Stimulated activated CD4-positive, alpha-beta T cell treated with anti-CD3 and anti-CD28 coated beads, Interleukin-12 subunit alpha, Interleukin-12 subunit beta, amount 100 ng/mL, for 4 hours (primary cell): ENCODE measurements at places on chromosomes 2 and 18.

DNA sequence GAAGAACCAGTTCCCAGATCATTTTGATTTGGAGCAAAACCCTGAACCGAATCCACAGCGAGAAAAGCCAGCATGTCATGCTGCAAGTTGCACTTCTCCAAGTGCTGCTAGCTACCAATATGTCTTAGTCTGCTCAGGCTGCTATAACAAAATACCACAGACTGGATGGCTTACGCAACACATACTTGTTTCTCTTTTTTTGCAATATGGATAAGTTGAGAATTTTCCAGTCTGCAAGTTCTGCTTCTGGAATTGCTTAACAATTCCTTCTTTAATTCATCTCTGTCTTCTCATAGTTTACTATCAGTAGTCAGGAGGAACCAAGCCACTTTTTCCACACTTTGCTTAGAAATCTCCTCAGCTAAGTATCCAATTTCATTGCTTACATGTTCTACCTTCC lies 105.9 kb upstream of the RBBP8 start:
- no peak for DNase-seq

DNA sequence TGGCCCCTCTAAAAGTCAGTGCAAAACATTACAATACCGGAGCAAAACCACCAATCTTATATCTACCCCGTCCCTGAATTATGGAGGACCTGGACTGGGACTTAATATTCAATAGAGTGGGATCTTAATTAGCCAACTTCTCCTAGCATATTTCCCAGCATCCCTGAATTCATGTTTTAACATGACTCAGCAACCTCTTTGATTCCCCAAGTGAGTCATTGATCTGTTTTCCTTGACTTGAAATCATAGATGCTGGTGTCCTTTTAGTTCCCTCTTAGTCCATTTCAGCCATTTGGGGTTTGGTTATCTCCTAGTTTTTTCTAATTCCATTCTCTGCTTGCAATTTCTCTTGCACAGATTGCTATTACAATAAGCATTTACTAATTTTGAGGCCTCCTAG lies 677.7 kb upstream of the CELF4 start:
- no peak for DNase-seq

- DNase-seq = no peak
These were observed 237.3 kb downstream of the C1D start for GRCh38 chr2:67825476-67825875.

- no peak for DNase-seq
These were observed 37.3 kb upstream of the TANK start for GRCh38 chr2:161122772-161123530.

GRCh38 chr2:207318181-207318628 lies 152.5 kb upstream of the KLF7 start:
- DNase-seq = no peak

GRCh38 chr2:174699993-174700766 lies 64.1 kb downstream of the CHRNA1 start:
- DNase-seq = no peak

DNA sequence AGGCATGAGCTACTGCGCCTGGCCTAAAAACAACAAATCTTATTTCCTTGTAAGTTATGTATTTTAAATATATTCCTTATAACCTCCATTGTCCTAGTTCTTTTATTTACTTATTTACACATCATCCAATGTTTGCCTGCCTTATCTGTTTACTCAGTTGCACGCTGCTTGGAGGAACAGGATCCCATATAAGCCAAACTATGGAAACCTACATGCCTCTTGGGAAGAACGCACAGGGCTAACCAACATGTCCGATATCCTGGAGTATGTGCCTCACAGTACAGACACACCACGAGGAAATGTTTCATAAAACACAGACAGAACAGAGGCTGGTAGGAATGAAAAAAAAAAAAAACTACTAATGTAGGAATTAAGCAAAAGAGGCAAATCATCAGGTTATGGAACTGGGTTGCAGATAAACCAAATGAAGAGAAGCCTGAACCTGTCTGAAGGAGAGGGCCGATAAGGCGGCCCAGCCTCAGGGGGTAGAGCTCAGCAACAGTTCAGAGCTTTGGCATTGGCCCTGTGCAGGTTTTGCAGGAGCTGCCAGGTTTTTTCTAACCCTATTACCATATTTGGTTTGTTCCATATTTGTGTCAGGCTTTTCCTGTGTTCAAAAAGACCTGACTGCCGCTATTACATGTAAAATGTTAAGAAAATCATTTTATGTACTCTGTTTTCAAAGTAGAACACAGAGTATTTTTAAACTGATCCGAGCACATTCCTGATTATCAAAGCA lies 19.9 kb upstream of the SP3 start:
- no peak for DNase-seq

DNA sequence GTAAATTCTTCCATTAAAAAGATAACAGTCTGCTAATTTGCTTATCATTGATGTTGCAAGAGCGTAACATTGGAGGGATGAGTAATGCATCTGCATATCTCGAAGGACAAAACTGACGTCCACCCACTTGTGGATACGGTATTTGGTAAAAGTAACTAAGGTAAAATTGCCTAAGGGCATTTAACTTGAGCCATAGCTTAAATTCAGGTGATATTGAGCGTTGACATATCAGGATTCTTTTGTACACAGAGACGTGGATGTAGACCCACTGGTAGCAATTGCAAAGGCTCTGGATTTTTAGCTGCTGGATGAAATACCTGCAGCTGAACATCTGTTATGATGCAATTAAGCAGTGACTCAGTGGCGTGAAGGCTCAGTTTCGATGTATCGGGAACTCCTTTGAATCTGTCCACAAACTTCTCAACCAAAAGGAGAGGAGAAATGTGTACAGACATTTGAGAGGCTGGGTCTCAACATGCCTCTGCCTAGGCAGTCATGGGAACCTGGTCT lies 119.3 kb downstream of the SPTBN1 start:
- no peak for DNase-seq

DNA sequence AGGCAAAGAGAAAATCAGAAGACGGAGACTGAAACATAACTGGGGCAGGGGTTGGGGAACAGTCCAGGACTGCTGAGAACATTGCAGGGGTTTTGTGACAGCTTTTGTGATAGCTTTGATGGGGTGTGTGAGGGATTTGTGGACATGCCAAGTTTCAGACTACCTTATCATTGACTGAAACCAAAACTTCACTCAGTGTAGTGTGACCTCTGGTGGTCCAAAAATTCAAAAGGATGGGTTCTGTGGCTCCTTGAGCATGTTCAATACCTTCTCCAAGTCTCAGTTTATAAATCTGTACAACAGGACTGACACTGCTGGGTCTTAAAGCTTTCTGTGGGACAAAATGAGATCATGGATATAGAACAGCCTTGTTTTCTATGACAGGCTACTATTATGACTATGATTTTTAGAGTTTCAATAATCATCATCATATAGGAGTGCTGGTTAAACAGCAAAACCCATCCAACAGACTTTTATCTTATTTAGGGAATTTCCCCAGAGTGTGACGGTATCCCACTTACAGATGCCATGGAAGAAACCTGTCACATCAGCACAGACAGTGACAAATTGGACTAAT lies 259.2 kb upstream of the SLC14A2 start:
- no peak for DNase-seq

- DNase-seq = no peak
These were observed 1608.3 kb upstream of the ZEB2 start for GRCh38 chr2:146128216-146128615.

DNA sequence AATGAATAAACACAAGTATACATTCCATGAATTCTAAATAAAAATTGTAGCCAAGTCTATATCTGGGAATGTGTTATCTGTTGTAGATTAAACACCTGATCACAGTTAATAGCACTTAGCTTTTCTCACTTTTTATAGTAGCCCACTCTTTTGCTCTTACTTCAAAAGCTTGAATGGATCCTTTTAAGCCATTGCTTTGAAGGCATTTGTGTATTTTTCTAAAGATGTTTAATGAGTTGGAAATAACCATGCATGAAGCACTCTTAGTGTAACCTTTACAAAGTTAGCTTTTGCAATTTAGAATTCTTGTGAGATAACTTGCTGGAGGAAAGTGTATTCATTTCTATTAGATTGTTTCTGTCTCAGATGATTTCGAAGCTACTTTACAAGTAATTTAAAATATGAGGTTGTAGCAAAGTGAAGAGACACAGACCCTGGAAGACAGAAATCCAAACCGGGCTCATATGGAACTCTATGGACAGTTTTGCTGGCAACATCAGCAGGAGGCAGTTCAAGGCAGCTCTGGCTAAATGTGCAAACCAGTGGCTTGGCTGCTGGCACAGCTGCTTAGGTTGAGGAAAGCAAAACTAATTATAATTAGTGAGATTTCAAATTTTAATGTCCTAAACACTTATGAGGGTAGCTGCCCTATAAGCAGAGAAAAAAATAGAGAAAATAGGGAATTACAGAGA lies 469.8 kb upstream of the ZEB2 start:
- no peak for DNase-seq

- DNase-seq = no peak
These were observed 83.9 kb downstream of the RPRM start for GRCh38 chr2:153394686-153395085.

- no peak for DNase-seq
These were observed 225.7 kb upstream of the CCDC150 start for GRCh38 chr2:196413821-196414274.

DNA sequence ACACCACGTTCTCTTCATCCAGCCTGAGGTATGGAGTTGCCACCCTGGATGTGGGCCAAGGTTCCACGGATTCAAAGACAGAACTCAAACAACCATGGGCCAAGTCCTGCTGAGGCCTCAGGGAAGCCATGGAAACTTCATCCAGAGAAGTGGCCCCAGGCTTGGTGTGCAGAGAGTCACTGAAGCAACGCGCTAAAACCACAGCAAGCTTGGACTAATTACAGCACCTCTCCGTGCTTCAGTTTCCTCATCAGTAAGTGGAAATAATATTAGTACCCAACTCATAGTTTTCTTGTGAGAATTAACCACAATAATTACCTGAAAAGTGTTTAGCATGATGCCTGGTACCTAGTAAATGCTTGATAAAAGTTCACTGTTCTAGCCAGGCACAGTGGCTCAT lies 19.2 kb upstream of the AP1S3 start:
- DNase-seq = no peak

- DNase-seq = no peak
These were observed 91.4 kb downstream of the ACAA2 start for GRCh38 chr18:49721981-49722380.

DNA sequence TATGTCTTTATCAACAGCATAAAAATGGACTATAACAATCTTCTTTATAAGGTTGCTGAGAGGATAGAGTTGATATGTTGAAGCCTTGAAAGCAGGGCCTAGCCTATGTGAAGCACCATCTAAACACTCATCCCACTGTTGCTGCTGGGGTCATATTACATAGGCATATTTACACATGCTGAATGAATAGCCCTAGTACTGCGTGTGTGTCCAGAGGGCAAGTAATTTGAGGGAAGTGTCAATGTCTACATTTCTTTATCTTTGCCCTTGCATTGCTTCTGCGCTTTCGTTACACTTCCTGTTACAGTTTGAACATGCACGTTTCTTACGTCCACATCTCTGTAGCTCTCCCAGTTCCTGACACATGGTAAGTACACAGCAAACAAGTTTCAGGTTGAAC lies 280.3 kb upstream of the ATP5MC3 start:
- DNase-seq = no peak

- no peak for DNase-seq
These were observed 219.6 kb upstream of the RGPD4 start for GRCh38 chr2:107607054-107607453.

- DNase-seq = no peak
These were observed 48.2 kb upstream of the HS6ST1 start for GRCh38 chr2:128366713-128367511.

GRCh38 chr18:49813069-49813318 lies 339 bp downstream of the ACAA2 start:
- no peak for DNase-seq

GRCh38 chr2:213231966-213232365 lies 52.3 kb upstream of the SPAG16 start:
- DNase-seq = no peak

- DNase-seq = no peak
These were observed 2.9 kb upstream of the DGKD start for GRCh38 chr2:233351423-233351822.
